ENCODE measurements at places on chromosomes 6 and 20.

- DNase-seq, result no peak
These were observed 158.3 kb upstream of the OGFRL1 start for GRCh38 chr6:71130277-71130676.

DNA sequence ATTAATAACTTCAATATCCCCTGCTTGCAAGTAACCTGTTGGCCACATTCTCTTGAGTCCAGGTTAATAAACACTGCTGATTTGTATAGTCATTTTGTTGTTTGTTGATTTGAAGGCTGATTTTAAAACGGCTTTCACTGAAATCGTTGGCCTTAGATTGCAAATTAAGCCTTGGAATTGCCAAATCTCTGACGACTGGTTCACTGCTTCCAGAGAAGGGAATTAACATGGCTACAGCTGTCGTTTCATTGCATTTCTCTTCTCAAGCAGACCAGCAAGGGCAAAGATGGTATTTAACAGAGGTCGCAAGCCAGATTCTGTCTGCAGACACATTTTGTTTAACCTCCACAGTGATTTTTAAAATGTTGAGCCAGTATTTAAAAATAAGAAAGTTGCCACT, 470.9 kb downstream of the TFAP2A start:
- no peak for DNase-seq

DNA sequence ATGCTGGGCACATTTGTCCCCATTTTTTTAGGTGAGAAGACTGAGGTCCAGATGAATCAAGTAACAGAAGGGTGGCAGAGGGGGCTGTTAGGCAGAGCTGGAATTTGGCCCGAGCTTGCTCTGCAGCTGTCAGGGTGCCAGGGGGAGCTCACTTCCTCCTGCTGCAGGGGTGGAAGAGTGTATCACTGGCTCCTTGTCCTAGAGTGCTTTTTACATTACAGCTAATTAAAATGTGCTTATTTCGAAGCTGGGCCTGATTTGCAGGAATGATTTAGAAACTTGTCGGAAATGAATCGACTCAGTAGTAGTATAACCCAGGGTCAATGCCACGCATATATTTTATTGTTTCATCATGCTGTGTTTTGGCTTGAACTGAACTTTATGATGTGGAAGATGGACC, 11.1 kb downstream of the TOX2 start:
- no peak for DNase-seq

DNA sequence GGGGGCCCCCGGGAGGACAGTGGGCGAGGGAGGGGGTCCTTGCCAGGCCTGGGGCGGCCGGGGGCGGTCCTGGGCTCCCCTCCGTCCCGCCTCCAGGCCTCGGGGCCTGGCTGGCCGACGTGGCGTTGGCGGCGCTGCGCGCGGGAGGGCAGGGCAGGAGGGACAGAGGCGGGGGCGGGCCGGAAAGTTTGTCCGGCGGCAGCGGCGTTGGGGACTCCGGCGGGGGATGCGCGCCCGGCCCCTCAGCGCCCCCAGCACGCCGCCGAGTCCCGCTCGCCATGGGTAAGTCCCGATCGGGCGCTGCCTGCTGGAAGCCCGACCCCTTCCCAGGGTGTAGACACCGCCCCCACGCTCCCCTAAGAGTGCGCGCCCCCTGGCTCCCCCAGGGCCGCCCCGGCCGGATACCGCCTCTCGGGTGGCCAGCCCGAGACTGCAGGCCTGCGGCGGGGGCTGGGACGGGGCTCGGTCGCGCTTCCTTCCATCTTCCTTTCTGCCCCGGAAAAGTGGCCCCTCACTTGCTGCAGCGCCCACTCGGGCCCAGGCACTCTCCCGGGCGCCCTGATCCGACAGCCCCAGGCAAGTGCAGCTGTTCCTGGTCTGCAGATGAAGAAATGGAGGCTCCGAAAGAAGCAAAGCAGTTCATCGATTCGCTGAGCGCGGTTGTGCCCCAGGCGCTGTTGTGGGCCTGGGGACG, at the start of gene SLC2A10:
Gene SLC2A10 (plus strand): TSS at position 191 of the 694 bp plus-strand sequence. CDS start 88 bp downstream, at position 279.
- DNase-seq, result no peak

DNA sequence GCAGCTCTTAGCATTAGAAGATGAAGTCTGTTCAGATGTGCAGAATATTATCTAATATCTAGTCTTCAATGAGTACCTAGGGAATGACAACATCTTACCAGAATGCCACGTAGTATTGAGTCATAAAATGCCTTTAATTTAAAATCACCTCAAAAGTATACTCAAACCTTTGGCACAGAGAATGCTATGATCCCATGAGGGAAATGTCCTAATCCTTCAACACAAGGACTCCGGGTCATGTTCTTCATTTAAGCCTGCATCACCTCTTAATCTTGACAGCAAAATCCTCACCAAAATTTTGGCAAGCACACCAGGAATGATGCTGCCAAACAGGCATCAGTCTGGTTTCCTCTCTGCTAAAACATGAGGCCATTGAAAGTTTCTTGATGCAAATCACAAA, 23.6 kb upstream of the MARCKS start:
- no peak for DNase-seq

DNA sequence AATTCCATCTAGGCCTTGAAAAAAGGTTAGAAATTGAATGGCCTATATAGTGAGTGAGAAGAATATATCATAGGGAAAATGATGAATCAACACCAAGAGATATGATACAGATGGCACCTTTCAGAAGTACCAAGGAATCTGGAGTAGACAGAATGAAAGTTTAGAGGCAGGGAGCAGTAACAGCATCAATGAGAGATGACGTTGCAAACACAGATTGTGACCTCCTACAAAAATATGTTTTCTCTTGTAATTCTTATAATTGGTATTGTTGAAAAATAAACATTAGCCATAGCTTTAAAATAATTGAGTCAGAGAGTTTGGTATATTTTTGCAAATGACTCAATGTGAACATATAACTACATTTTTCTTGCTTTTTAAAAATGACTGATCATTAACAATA, 1223.1 kb upstream of the GJE1 start:
- DNase-seq, result no peak

GRCh38 chr6:168597471-168597875, 156.5 kb downstream of the SMOC2 start:
- DNase-seq, result no peak

GRCh38 chr6:72580281-72580940, 41.5 kb upstream of the KCNQ5 start:
- DNase-seq, result no peak

DNA sequence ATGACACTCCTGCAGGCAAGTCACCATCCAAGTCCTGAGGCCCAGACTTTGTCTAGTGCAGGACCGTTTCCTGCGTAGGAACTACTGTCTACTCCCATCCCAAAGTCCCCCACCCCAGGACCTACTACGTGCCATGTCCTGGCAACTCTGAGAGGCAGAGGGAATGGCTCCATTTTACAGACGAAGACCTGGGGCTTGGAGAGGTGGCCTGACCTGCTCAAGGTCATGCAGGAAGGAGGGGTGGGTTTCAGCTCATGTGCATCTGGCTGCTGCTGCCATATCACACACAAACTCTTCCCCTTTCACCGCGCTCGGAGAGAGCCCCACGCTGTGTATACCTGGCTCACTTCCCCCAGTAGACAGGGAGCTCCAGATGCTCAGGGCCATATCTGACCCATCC, 1.2 kb upstream of the NOL4L start:
- DNase-seq, result no peak

DNA sequence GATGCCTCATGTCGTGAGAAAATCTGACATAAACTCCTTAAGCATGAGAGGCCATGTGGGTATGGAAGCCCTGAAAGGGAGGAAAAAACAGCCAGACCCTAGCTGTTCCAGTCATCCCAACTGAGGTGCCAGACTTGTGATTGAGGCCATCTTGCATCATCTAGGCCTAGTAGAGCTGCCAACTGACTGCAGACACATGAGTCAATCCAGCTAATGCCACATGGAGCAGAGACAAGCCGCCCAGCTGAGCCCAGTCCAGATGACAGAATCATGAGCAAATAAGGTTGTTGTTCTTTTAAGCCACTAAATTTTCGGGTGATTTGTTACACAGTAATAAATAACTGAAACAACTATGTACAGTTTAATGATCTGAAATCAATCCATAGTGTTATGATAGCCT, 680.9 kb downstream of the MAFB start:
- no peak for DNase-seq

DNA sequence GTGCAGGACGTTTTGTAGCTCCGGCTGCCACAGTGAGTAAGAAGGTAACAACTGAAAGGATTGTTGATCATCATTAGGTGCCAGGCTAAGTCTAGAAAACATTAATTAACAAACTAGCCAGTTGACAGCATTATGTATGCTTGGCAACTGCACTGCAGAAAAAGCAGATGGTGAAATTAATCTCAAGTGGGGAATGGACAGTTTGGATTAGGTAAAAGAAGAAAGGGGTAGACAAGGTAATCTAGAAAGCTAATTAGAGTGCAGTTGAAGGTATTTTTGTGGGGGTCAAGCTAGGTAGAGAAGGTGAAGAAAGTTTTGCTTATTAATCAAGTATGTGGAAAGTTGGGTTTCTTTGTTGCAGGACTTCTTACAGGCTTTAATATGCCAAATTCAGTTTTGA, 69.7 kb upstream of the HINT3 start:
- DNase-seq, result no peak

- DNase-seq, result no peak
These were observed 242.6 kb downstream of the ARID1B start for GRCh38 chr6:157019733-157020132.

- DNase-seq, result no peak
These were observed 8.5 kb downstream of the LRRC1 start for GRCh38 chr6:53803081-53803860.

GRCh38 chr6:150511313-150511712, 88.4 kb upstream of the PLEKHG1 start:
- DNase-seq, result no peak

GRCh38 chr6:42241915-42242314, 24.3 kb upstream of the MRPS10 start:
- DNase-seq, result no peak

GRCh38 chr20:2809690-2810089, 5.1 kb upstream of the C20orf141 start:
- DNase-seq, result no peak

DNA sequence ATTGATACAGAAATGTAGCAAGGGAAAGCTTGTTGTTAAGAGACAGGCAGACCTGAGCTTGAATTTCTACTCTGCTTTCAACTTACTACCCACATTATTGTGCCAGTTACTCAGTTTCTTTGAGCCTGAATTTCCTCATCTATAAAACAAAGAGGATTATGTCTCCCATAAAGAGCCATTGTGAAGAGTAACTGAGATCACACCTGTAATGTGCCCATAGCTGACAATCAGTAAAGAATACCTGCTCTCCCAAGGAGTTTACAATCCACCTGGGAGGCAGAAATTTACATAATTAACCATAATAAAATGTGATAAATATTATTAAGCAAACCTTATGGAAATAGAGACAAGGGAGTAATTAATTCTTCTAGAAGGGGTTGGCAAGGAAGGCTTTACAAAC, 204.9 kb downstream of the EPM2A start:
- DNase-seq, result no peak

- no peak for DNase-seq
These were observed 51.2 kb downstream of the GRIK2 start for GRCh38 chr6:101444717-101445116.

- DNase-seq, result no peak
These were observed 21.0 kb upstream of the RIN2 start for GRCh38 chr20:19737025-19737424.

GRCh38 chr6:1577896-1578745, 31.6 kb upstream of the FOXC1 start:
- DNase-seq, result no peak
